ENCODE measurements at places on chromosomes 16 and 17.

DNA sequence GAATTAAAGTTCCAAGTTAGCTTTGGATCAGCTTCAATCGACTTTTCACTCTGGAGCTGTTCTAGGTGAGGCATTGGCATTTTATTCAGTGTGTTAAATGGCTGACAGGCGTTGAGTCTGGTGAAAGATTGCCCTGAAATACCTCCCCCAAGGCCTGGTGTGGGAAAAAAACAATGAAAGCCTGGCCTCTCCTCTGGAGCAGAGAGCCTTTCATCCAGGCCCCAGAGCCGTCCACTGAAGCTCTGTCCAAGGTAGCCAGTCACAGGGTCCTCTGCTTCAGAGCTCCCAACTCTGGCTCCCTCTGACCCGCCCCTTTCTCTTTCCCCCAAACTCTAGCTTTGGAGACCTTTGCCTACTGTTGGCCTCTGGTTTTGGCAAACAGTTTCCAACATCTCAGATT, 123.6 kb upstream of the CRHR1 start:
- DNase-seq, result no peak

- DNase-seq, result no peak
Observed at GRCh38 chr17:77182205-77183172, 41.7 kb downstream of the SEC14L1 start.

- DNase-seq, result no peak
Observed at GRCh38 chr16:48903039-48903438, 293.1 kb upstream of the N4BP1 start.

DNA sequence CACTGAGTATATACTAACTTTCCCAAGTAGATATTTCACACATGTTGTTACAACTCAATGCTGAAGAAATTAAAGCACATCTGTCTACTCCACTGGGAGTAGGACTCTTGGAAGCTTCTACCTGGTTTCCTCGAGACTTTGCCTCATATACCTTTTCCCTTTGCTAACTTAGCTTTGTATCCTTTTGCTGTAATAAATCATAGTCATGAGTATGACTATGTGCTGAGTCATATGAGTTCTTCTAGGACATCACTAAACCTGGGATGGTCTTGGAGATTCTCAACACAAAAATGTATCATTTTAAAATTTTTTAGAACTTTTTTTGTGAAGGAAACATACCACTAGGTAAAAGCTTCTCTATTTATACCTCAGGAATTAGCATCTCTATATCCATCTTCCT, 39.8 kb downstream of the ABCA5 start:
- no peak for DNase-seq

DNA sequence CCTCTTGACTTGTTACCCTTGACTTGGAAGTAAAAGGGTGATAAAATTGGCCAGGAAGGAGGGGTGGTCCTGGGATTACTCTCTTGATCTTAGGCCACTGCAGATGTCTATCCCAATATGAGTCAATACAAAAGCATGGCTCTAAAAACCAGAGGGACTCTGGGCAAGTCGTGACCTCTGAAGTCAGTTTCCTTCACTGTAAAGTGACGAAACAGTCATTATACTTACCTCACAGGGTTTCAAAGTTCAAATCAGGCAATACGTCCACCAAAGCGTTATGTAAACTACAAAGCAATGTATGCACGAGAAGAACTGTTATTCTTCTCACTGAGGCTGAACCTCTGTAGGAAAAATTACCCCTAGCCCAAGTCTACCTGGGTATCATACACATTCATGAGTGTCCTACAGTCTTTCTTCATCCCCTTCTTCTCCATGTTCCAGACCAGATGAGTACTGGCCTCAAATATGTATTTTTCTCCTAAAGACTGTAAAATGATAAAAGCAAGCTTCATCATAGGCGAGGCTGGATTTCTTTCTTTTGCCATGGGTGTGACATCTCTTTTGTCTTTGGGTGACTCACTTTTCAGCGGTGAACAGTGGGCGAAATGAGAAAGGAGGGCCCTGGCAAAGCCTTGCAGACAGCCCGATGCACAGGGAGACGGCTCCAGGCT, 34.5 kb upstream of the CLEC18B start:
- DNase-seq, result no peak

DNA sequence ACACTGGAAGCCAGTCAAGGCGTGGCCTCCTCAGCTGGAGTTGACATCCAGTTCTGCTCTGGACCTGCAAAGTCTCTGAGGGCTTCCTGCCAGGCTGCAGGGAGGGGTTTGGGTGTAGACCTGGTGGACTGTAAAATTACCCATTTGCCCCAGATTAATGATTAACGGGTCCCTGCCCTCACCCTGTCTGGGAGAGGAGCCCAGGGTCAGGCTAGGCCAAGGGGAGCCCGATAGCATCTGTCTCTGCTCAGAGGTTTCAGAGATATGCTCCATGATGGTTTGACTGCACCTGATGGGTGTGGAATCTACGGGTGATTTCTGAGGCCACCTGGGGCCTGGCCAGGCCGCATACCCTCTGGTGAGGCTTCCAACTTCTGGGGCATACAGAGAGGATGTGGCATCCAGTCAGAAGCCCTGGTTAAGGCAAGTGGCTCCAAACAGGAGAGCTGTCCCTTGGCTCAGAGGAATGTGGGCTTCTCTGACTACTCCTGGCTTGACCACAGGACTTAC, 11.2 kb downstream of the PPY start:
- no peak for DNase-seq

DNA sequence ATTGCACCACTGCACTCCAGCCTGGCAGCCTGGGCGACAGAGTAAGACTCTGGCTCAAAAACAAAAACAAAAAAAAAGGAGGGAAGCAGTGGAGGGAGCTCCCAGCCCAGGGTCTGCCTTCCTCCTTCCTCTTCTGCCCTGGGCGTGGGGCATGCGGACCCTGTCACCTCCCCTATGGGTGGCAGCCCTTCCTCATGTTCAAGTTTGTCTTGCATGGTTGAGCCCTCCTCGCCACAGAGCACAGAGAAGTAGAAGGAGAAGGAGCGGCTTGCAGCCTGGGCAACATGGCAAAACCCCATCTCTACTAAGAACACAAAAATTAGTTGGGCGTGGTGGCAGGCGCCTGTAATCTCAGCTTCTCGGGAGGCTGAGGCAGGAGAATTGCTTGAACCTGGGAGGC, 21.4 kb upstream of the TIMP2 start:
- DNase-seq, result no peak

GRCh38 chr16:89064606-89065457, 28.8 kb upstream of the ACSF3 start:
- DNase-seq, result no peak

DNA sequence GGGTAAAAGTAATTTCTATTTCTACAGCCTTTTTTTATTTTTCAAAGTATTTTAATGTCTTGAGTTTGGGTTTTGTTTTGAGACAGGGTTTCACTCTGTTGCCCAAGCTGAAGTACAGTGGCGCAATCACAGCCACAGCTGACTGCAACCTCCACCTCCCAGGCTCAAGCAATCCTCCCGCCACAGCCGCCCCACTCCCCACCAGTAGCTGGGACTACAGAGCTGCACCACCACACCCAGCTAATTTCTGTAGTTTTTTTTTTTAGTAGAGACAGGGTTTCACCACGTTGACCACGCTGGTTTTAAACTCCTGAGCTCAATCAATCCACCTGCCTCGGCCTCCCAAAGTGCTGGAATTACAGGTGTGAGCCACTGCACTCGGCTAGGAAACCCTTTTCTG, 44.0 kb downstream of the TUBD1 start:
- DNase-seq, result no peak

- DNase-seq, result no peak
Observed at GRCh38 chr17:41478237-41478636, 2.7 kb downstream of the KRT35 start.

- DNase-seq, result peak; percentile 20
Observed at GRCh38 chr17:39239640-39240314, 14.0 kb upstream of the STAC2 start.

GRCh38 chr17:3980381-3981014, 16.3 kb upstream of the ATP2A3 start:
- DNase-seq, result no peak

- DNase-seq, result no peak
Observed at GRCh38 chr16:72285728-72286127, 113.8 kb upstream of the PMFBP1 start.

DNA sequence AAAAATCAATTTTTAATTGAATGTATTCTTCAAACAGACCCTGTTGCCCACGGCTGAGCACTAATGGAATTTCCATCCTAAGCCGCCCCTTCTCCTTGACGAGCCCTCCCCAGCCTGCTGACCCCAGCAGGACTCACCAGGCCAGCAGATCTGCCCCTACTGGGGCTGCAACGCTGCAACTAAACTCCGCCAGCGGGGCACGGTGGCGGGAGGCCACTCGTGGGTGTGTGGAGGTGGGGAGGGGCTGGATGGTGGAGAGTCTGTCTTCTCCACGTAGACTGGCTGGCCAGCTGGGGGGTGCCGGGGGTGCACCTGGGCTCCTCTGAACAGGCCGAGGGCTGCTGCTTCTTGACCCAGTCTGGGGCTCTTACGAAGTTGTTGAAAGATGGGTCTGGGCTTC, 67.8 kb downstream of the ENGASE start:
- DNase-seq, result no peak

GRCh38 chr16:57367116-57367752, 5.1 kb upstream of the CX3CL1 start:
- no peak for DNase-seq

DNA sequence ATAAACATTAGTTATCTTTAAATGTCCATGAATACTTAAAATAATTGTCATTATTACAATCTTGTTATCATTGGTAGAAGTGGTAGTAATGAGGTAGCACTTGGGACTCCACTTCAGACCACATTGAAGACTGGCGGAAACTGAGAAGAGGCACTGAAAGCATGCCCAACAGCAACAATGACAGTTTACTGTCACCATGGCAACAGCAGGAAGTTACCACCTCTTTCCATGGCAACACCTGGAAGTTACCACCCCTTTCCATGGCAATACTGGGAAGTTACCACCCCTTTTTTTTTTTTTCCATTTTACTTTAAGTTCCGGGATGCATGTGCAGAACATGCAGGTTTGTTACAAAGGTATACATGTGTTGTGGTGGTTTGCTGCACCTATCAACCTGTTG, 494.9 kb upstream of the RBFOX1 start:
- no peak for DNase-seq

DNA sequence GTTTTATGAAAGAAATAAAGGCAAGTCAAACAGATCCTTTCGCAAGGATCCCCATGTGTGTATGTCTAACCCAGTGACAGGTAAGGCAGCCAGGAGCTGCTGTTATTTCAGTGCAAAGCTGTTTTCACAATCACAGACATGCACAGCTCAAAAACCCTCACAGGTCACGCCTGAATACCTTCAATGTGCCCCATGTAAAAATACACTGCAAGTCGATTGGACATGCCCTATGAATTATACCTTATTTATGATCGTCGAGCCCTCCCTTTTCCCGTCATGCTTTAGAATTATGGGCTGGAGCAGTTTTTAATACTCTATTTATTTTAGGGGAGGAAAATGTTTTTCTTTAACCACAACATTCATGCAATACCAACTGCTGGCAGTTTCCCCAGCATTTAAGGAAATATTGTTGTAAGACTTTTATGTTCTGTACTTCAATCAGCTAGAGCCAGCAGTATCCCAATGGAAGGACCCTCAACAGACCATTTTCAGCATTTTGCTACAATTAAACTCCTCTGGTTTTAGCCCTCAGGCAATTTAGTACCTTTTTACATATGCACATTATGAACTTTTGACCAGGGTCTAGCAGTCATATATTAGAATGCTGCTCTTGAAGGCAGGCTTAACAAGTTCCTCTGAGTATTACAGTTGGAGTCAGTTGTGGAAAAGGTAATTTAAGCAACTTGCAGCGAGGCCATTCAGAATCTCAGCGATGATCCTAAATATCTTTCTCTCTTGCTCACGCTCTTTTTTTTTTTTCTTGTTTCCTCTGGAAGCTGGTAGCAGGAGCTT, 362.2 kb downstream of the WWOX start:
- no peak for DNase-seq

DNA sequence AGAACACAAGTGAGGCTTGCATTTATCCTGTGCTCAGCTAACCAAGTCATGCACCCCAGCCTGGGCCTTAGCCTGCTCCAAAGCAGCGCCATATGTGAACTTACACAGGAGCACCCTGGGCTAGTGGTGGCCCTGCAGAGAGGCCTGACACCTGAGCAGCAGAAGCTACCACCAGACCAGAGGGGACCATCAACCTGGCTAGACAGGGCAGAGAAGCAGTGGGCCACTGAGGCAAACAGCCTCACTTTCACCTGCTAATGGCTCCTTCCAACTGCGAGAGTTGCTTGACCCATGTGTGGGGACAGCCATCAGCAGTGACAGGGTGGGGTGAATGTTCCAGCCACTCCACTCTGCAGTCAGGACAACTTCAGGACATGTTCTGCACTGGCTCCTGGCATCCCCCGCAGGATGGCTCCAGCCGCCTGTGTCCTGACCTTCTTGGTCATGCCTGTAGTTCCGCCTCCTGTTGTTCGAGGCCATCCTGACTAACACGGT, 2.9 kb upstream of the C16orf95 start:
- no peak for DNase-seq

GRCh38 chr17:63529711-63530556, 6.8 kb downstream of the KCNH6 start:
- DNase-seq, result no peak

- no peak for DNase-seq
Observed at GRCh38 chr17:82493226-82493781, 26.2 kb upstream of the FOXK2 start.

DNA sequence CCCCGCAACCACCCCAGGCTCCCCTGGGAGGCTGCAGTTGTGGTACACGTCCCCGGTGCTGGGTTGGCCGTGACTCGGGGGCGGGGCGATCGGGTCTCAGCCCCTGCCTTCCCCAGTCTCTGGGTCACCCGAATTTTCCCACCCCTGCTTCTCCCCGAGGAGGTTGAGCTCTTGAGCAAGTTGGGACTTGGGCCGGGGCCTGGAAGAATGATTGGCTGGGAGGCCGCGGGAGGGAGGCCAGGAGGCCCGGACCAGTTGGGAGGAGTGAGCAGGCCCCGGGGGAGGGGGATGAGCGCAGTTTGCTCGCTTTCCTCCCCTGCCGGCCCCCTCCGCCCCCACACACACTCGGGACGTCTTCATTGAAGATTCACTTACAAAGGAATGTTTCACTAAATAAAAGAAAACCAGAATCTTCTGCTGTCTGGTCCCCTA, 4.5 kb upstream of the HEXIM1 start:
- DNase-seq, result no peak

DNA sequence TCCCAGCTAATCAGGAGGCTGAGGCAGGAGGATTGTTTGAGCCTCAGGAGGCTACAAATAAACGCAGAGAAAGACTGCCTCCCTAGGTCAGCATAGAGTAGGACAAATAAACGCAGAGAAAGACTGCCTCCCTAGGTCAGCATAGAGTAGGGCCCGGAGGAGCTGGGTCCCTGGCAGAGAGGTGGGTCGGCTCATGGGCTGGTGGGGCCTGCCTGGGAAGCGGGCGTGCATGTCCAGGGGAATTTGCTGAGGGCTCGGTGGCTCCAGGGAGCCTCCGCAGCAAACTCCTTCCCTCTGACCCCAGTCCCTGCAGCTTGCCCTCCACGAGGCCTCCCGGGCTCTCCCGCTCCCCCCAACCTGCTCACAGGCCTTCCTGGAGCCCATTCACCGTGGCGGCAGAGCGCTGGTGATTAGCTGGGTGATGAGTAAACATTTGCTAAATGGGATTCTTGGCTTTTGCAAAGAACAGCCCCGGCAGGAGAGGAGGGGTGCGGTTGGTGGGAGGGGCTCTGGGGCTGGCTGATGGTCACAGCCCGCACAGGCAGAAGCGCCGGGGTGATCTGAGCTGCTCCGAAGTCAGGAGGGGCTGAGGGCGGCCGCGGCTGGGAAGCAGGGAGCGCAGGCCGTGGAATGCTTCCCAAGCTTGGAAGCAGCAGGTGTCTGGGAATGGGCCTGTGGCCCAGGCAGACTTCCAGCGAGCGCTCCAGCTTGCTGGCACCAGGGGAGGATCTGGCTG, 93.1 kb downstream of the RTN4RL1 start:
- no peak for DNase-seq

- DNase-seq, result no peak
Observed at GRCh38 chr17:79322211-79323123, 247.8 kb downstream of the ENGASE start.

All from activated naive CD4-positive, alpha-beta T cell (primary cell).